ENCODE measurements at places on chromosomes 2 and 18.

DNA sequence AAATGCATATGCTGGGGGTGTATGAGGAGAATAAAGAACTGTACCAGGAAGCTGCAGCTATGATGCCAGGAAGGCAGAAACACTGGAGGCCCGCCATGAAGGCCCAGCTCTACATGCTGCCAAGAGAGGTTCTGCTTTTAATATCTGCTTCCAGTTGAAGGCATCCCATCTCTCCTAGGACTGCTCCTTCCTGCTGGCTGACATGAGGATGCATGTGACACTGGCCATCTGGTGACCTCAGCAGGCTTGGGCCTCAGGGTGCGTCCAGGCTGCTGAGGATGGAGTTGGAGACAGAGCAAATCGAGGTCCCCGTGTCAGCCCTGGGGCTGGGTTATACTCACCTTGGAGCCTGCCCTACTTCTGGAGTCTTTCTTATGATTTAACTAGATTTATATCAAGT lies 49.0 kb downstream of the PSMG2 start:
- no peak for DNase-seq

GRCh38 chr2:237310515-237311114 lies 103.3 kb downstream of the COL6A3 start:
- no peak for DNase-seq

- no peak for DNase-seq
These were observed 109.6 kb upstream of the FSIP2 start for GRCh38 chr2:185628985-185629384.

- DNase-seq: no peak
These were observed 17.6 kb downstream of the SATB2 start for GRCh38 chr2:199440118-199440517.

DNA sequence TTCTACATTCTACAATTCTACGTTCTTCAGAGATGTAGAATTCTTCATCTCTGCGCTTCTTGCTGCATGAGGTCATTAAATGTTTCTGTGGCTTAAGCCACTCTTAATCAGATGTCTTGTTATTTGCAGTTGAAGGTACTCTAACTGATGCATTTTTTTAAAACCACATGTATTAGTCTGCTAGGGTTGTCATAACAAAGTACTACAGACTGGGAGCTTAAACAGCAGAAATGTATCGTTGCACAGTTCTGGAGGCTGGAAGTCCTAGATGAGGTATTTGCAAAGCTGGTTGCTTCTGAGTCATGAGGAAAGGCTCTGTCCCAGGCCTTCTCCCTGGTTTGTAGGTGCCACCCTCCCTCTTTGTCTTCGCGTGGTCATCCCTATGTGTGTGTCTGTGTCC lies 176.3 kb upstream of the GLI2 start:
- DNase-seq: no peak

GRCh38 chr2:10765461-10765860 lies 44.0 kb downstream of the ATP6V1C2 start:
- no peak for DNase-seq

- DNase-seq: no peak
These were observed 27.1 kb upstream of the SCYGR1 start for GRCh38 chr2:227414846-227415245.

DNA sequence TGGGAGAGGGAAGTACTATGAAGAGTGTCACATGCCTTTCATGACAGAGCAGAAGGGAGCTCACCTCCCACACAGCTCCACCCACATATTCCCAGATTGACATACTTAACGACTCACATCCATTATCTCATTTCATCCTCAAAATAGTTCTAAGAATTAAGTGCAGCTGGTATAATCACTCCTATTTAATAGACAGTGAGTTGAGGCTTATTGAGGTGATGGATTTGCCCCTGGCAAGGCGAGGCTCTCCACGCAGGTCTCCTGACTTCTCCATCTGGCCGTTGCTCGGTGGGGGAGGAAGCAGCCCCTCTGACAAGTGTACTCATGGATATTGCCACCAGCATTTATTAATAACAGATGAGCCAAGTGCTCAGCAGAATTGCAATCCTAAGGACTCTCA lies 81.4 kb downstream of the TGOLN2 start:
- no peak for DNase-seq

DNA sequence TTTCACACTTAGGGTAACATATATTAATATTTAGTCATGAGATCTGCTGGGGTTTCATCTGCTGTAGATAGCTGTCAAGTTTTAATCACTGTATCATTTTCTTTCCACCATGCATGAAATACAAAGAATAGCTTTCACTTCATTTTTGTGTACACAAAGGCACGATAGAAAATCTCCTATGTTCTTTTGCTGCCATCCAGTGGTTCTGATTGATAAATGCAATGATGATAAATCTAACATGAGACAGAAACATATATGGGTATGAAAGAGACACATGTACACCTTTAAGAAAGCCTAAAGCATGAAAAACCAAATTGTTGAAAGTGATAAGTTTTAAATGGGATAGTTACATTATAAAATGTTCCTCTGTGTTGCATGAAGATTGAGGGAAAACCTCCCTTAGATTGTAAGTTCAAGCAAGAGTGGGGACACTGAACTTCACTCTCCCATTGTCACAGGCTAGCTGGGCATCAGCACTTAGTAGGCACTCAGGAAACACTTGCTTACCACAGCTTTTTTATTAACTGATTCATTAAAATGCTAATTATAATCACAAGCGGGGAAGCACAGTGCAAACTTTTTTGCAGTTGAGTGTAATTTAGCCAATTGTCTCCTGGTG lies 31.2 kb downstream of the C1D start:
- DNase-seq: no peak

- no peak for DNase-seq
These were observed 173.3 kb upstream of the ERBB4 start for GRCh38 chr2:212711856-212712255.

- no peak for DNase-seq
These were observed 236.1 kb downstream of the GCA start for GRCh38 chr2:162579986-162580385.

GRCh38 chr2:6506361-6506794 lies 359.3 kb downstream of the CMPK2 start:
- DNase-seq: no peak

GRCh38 chr2:43082903-43083677 lies 143.3 kb downstream of the ZFP36L2 start:
- DNase-seq: peak; percentile 69
